ENCODE measurements at places on chromosomes 3 and 15.
A peak's percentile ranks its signal among the peaks of the same experiment; 100 is the strongest.

- no peak for DNase-seq
These were observed 87.2 kb downstream of the EBLN2 start for GRCh38 chr3:73148682-73149081.

GRCh38 chr15:33116198-33116597 is 78.3 kb downstream of the FMN1 start:
- DNase-seq, result no peak

DNA sequence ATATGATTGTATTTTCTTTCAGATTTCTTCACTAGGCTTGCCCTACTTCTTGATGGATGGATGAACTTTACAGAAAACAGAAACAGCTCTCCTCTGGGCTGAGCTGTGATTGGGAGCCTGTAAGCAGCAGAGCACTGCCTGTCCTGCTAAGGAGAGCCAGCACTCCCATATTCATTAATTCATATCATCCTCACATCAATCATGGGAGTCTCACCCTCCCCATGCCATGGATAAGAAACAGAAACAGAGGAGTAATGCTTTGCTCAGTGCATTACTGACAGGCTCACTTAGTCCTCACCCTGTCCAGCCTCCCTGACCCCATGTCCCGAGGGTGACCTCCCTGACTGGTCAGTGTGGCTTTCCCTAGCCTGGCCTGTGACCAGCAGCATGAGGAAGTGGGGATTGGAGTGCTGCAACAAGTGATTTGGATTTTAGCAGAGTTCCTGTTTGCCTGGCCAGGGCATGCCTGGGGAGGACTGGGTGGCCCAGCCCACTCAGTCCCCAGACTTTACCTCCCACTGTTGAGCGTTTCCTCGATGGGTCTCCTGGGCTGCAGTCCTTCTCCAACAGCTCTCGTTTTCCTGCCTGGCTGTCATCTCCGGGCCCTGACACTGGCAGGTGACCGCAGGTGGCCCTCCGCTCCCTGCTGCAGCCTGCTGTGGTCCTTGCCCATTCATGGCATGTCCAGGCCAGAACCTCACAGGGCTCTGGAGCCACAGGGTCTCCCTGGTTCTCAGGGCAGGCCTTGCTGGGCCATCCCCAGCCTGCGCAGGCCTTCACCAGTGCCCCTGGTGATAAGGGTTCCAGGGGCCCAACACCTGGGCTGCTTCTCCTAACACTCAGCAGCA is 1.3 kb upstream of the TMIE start:
- no peak for DNase-seq

GRCh38 chr15:26395624-26396023 is 377.2 kb downstream of the GABRB3 start:
- DNase-seq, result no peak

DNA sequence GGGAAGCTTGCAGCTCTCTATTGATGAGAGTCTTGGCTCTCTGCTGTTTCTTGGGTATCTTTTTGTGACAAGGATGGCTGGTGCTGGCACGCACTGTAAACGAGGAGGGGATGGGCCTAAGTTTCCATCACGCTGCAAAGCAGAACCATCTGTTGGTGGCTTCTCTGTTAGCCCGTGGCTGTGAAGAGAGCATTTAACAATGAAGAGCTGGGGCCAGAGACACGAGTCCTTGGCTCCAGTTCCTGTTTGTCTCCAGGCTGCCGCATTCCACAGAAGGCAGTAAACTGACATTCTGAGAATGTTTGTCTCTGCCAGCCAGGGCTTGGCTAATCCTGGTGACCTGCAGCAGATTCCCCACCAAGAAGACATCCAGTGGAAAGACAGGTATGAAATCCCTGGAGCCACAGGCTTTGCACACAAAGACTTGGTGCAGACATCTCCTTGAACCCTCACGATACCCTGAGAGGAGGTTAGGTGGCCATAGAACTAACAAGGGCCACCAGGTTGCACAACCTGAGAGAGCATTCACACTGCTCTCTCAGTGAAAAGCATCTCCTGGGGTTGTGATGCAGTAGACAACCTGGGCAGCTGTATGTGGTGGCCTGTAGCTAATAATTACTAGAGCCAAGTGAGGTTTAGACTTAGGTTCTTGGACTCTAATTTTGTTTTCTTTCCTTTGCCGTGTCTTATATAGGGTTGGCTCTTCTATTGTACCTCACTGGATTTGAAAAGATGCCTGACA is 130.9 kb downstream of the ASB7 start:
- no peak for DNase-seq

- peak; percentile 28 for DNase-seq
These were observed 26.3 kb upstream of the EDEM1 start for GRCh38 chr3:5160940-5161858.

GRCh38 chr3:137259701-137260100 is 301.9 kb downstream of the IL20RB start:
- no peak for DNase-seq

Data from activated CD8-positive, alpha-beta T cell treated with anti-CD3 and anti-CD28 coated beads for 36 hours (primary cell).